Stimulated activated CD8-positive, alpha-beta memory T cell treated with anti-CD3 and anti-CD28 coated beads, Interleukin-7, amount 100 ng/mL, for 1 hour (primary cell): ENCODE measurements at places on chromosomes 7 and 10.
A peak's percentile ranks its signal among the peaks of the same experiment; 100 is the strongest.

DNA sequence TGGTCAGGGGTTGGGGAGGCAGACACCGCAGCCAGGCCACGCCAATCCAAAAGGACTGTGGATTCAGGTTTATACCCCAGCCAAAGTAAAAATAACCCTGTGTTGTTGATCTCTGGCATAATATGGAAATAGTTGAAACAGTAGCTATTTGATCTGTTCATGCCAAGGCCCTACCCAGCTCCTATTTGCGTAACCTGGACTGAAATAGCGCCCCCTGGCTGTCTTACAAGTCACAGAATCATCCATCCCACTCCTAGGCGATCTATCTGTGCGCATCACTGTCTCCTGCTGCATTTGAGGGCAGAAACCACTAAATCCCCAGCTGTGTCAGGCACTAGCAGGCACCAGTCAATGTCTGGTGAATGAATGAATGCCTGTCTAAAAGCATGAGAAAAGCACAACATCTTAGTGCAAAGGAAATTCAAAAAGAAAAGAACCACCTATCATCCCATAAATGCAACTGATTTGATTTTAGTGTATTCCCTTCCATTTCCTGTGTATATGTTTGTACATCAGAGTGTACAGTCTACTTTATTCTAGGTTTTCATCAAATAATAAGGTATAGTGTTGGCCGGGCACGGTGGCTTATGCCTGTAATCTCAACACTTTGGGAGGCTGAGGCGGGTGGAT lies 160.0 kb downstream of the SLIT1 start:
- DNase-seq: no peak

DNA sequence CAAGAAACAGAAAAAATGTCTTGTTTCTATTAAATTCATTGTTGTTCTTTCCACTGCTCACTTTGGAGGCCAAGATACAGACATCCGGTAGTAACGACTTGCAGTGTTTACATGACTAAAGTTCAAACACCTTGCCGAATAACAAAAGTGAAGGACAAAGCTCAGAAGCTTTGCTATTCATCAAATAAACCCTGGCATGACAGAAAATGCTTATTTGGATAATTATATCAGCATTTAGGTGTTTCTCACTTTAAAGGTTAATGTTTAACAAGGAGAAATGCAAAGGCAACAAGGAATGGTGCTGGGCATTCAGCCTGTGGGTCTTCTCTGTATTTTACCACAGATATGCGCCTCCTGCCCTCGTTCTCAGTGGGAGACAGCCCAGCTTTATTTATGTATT lies 5.4 kb upstream of the PTF1A start:
- no peak for DNase-seq

DNA sequence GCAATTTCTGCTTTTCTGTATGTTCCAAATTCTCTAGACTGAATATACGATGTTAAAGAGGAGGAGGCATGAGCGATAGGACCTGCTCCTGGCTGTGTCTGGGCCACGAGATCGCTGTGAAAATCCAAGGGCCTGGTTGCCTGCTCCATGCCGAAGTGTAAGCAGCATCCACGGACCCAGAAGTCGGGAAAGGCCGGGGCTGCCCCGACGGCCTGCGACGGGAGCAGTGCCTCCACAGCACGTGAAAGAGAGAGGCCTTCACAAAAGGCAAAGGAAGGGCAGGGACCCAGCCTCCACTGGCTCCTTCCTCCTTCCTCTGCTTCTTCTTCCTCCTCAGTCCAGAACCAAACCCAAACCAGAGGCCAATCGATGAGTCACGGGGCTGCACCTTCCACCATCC lies 122.9 kb upstream of the MGMT start:
- no peak for DNase-seq

GRCh38 chr10:97365761-97366351 lies 31.3 kb upstream of the FRAT2 start:
- DNase-seq: no peak

DNA sequence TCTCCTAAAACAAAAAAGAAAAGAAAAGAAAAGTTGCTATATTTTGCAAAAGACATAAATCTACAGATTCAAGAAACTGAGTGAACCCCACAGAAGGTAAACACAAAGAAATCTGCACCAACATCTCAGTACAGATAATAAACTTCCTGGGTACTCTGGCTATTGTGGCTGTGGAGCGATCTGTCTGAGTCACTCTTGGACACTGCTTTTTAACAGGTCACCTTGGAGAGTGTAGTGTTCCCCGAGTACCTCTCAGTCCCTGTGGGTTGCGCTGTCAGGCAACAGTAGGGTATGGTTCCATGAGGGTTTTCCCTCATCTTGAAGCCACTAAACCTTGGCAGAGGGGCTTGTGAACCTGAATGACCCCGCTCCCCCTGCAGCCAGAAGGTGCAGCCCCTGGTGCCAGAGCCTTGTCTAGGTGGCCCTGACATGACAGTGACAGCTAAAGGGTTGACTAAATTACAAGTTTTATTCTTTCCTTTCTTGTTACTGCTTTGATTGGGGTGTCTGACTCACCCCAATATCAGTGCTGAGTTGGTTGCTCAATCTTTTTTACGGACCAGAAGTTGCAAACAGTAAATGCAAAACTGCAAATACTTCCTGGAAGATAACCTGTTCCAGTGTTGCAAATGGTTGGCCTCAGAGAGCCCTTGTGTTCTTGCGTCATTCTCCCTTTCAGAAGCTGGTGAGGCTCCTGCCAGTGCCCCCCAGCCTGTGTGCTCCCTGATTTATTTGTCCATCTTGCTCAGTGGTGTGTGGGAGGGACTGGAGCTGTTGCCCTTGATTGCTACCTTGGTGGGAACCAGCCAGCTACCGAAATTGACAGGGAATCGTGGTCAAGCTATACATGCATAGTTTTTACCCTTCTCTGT lies 30.6 kb downstream of the POR start:
- no peak for DNase-seq

DNA sequence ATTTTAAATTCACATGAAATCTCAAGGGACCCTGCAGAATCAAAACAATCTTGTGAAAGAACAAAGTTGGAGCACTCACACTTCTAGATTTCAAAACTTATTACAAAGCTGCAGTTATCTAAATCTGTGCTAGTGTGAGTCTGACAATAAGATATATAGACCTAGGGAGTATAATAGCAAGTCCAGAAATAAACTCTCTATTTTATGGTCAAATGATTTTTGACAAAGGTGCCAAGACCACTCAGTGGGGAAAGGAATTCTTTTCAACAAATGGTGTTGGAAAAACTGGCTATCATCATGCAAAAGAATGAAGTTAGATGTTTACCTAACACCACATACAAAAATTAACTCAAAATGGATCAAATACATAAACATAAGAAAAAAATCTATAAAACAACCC lies 68.2 kb downstream of the TFEC start:
- no peak for DNase-seq

DNA sequence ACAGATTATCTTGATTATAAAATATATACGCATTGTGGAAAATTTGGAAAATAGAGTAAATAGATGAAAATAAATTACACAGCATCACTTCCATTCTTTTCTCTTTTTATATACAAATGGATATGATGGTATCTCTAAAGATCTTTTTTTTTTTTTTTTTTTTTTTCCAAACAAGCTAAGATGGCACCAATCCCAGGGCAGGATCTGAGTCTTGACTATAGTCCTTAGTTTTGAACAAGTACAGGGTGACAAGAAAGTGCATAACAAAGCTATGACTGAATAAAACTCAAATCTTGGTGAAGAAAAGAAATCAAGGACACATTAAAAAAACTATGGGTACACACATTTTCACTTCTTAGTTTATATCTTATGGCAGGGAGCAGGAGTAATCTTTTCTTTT lies 42.6 kb upstream of the FAM133B start:
- DNase-seq: no peak

DNA sequence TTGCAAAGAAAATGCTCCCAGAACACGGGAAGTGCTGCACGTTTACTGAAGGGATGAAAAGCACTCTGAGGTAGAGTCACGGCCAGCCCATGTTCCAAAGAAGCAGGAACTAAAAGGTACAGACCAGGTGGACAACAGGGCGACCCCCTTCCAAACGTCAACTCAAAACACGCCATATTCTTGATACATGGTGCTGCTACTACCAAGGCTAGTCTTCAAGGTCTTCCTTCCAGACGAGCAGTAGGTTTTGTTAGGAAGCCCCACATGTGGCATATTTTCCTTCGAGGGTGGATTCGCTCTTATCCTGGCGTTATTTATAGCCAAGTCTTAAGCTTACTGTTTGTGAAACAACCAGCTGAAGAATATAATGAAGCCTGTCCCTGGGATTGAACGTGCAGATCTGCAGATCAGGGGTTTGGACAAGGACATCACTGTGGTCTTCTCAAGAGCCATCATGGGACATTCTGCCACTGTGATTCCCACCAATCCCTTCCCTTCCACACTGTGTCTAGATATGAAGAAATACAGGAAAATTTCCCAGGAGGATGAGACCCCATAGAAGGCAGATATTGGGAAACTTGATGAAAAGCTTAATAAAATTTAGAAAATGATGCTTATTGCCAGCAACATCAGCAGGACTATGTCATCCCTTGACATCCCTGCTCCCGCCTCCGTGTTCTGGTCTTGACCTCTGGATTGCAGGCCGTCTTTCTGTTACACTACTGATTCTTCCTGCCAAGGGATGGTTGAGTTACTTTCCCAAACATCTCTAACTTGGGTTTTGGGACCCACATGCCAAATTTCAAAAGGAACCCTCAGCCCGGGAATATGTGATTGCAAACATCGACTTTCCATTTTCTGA lies 734.4 kb downstream of the PARD3 start:
- DNase-seq: no peak

GRCh38 chr7:95687759-95688343 lies 84.5 kb upstream of the DYNC1I1 start:
- no peak for DNase-seq

- DNase-seq: no peak
These were observed 222.4 kb downstream of the RPS24 start for GRCh38 chr10:78255796-78256638.

DNA sequence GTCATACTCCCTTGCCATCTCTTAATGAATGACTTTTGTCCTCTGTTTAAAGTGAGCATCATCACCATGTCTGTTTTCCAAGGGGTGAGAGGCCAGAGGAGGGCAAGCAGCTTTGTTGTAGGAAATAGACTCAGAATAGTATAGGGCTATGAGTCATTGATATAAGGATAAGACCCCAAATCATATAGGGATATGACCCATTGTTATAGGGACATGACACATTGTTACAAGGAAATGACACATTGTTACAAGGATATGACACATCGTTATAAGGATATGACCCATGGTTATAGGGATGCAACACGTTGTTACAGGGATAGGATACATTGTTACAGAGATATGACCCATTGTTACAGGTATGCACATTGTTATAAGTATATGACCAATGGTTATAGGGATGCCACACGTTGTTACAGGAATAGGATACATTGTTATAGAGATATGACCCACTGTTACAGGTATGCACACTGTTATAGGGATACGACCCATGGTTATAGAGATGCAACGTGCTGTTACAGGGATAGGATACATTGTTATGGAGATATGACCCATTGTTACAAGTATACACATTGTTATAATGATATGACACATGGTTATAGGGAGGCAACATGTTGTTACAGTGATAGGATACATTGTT lies 311.1 kb upstream of the ADARB2 start:
- DNase-seq: no peak

GRCh38 chr7:68730964-68731363 lies 867.3 kb upstream of the AUTS2 start:
- DNase-seq: no peak

DNA sequence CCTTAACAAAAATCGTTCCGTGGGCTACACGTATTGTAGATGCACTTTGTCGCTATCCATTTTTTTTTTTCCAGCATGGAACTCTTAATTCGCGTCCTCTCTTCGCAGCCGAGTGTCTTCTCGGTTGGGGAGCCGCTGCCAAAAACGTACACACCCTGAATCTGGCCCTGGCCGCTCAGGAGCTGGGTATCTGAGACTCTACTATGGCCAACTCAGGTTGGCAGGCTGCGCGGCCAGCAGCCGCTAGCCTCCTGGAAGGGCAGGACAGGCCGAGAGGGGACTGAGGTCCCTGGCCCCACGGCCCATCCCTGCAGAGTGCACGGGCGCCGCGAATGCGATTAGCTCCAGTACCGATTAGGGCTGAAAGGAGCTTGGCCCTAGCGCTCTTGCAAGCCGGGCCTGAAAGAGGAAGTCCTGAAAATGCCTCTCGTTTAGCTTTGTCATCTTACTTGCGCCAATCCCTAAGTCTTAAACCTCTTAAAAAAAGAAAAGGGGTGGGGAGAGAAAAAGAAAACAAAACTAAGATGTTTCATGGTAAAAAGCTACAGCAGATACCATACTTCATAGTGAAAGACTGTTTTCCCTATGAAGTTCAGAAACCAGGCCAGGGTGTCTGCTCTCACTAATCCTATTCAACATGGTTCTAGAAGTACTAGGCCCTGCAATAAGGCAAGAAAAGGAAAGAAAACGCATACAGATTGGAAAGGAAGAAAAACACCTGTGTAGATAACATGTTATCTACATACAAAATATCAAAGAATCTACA lies 113.2 kb upstream of the RHEB start:
- DNase-seq: peak; percentile 25
